CD4-positive, alpha-beta T cell treated with Interferon gamma for 1 hour (primary cell): ENCODE measurements at places on chromosomes 11 and 22.

GRCh38 chr11:109696191-109696897 is 274.4 kb downstream of the C11orf87 start:
- no peak for DNase-seq

DNA sequence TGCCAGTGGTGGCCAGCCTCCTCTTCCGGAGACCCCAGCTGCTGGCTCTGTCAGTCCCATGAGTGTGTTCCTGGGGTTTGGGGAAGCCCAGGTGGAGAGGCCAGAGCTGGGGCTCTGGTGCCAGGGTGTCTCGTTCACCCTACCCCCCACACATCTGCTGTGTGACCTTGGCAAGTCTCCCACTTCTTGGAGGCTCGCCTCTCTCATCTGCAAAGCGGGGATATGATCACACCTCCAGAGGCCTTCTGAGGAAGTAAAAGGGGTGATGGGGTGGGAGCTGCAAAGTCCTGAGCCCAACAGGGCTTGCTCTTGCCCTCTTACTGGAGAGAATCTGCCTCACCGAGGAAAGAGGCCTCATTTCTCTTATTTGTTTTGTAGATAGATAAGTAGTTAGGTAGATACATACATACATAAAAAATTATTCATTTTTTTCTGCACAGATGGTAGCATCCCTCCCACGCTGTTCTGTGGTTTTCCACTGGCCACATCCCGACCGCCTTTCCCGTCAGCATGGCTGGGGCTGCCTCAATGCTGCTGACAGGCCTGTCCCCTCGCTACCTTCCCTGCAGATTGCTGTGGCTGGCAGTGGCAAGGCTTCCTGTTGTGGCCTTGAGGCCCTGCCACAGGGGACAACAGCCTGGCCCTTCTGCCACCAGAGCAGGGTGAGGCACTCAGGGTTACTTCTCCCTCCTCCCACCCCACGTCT is 23.9 kb downstream of the MYO7A start:
- peak; percentile 18 for DNase-seq

DNA sequence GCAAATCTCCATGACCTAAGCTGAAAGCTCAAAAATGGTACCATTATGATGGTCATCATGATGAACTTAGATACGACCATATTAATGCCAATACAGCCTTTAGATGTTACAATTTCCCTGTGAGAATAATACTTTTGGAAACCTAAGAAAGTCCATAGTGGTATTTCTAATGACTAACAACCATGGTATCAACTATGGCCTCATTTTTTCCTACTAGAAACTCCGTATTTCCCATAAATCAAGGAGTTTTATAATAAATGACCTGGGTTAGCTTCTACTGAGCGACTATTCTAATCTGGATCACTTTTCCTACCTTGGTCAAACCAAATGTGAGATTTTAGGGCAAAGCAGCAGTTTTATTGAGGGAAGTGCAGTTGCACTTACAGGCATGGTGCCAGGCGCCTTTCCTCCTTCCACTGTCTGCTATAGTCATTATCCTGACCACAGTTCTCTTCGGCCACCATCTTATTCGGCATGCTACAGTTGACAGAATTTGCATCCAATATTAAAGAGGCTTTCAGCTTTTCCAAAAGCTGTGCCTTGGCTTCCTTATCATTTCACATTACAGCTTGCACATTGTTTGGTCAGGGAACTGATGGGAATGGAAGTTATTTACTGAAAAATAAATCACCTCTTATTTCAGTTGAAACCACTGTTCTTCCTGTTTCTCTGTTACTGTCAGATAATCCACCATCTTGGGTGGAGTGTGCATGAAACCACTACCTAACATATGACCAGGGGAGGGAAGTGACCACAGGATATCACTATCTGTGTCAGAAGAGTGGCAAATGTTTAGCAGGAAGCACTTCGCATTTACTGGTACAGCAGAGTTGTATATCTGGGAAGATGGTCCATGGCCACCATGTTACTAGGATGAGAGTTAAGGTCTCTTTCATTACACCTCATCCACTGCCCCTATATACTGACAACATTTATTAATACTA is 74.5 kb upstream of the PICALM start:
- peak; percentile 34 for DNase-seq

DNA sequence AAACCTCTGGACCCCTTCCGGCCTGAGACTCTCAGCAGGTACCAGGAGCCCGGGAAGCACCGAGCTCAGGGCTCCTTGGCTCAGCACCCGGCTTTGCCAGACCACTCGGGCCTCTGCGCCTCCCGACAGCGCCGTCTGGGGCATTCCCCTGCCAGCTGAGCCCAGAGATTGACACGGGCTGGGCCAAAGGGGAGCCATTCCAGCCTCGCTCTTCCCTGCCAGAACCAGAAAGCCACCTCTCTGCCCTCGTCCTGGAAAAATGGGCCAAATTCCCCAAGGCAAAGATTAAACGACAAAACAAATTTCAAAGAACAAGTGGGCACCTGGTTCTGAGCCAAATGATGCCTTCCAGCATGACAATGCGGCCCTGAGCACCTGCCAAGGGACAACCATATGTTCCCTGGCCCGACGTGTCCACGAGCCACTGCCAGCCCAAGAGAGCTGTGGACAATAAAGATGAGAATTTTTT is 59.3 kb downstream of the CELSR1 start:
- no peak for DNase-seq

GRCh38 chr11:86442420-86442819 is 67.7 kb downstream of the CCDC81 start:
- no peak for DNase-seq

DNA sequence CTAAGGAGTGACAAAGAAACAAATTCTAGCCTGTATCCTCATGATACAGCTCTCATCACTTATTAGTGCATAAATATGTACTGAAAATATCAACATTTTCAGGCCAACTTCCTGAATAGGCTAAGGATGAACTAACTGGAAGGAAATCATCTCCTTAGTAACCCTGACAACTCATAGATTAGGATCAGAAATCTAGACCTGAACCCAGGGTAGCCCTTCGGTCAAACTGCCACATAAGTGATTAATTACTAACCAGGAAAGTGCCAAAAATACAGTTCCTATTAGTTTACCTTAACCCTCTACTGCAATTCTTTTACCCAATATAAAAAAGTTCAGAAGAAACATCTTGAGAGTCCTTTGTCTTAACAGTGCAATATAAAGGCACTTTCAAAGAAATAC is 40.0 kb downstream of the AMBRA1 start:
- no peak for DNase-seq

DNA sequence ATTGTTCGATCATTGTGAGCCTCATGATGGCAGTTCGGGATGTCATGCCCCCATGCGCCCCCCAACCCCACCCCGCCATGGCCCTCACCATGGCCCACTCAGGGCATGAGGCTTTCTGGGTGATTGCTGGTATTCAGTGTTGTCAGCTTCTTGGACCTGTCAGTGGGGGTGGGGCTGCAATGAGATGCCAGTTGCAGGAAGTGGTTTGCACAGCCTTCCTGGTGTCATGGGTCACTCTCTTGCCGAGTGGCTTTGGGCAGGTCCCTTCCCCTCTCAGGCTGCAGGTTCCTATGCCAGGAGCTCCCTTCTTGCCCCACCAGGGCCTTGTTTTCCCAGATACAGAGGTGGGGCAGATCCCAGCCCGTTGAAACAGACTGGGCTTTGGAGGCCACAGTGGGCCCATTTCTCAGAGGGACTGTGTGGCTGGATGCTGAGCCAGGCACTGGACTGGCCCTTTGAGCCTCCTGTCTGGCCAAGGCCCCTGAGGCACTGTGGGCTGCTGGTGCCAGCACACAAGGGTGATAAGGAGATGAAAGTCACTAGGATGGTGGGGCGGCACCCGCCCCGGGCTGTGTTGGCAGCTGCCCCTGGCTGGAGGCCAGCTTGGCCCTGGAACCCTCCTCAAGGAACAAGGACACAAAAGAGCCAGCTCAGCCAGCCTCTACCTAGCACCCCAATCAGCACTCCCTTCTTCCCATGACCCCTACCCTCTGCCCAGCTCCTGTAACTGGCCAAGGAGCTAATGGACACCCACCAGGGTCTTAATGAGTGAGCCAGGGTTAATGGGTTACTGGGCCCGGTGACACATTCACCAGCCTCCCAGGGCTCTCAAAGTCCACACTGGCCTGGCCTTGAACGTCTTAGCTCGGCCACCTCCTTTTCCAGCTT is 1.5 kb upstream of the GGT1 start:
- peak; percentile 40 for DNase-seq

DNA sequence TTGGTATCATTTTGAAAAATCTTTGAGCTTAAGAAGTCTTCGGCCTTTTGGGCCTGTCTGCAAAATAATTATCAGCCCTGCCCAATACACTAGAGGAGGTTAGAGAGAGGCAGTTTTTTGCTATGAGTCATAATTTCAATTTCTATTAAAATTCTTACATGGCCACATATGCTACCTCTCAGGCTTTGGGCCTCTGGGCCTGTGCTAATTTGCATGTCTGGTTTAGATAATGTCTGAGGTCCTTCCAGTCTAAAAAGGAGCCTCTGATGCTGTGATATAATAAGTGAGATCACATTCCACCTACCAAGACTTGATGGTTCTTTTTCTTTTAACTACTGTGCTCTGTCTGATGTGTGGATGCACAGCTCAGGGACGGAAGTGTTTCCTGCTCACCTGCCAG is 70.8 kb downstream of the KCNJ1 start:
- no peak for DNase-seq

- no peak for DNase-seq
Observed at GRCh38 chr11:128530118-128531074, 57.0 kb downstream of the ETS1 start.

- DNase-seq = no peak
Observed at GRCh38 chr11:94910779-94911178, 62.6 kb downstream of the CWC15 start.

- no peak for DNase-seq
Observed at GRCh38 chr11:28137832-28138231, 29.6 kb downstream of the METTL15 start.

DNA sequence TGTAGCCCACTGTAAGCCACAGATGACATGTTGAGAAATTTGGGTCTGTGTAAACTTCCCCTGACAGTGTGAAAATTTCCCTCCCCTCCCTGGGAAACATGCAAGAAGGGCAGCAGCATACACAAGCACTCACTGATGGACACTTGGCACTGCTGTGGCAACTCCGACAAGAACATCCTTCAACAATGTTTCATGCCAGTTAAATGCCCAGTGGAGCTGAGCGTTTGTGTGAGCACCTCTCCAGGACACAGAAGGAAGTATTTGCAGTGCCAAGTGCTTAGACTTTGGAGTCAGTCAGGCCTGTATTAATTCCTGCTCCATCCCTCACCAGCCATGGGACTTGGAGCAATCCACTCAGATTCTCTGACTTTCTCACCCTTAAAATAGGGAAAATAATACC is 17.7 kb downstream of the C11orf87 start:
- DNase-seq = no peak

DNA sequence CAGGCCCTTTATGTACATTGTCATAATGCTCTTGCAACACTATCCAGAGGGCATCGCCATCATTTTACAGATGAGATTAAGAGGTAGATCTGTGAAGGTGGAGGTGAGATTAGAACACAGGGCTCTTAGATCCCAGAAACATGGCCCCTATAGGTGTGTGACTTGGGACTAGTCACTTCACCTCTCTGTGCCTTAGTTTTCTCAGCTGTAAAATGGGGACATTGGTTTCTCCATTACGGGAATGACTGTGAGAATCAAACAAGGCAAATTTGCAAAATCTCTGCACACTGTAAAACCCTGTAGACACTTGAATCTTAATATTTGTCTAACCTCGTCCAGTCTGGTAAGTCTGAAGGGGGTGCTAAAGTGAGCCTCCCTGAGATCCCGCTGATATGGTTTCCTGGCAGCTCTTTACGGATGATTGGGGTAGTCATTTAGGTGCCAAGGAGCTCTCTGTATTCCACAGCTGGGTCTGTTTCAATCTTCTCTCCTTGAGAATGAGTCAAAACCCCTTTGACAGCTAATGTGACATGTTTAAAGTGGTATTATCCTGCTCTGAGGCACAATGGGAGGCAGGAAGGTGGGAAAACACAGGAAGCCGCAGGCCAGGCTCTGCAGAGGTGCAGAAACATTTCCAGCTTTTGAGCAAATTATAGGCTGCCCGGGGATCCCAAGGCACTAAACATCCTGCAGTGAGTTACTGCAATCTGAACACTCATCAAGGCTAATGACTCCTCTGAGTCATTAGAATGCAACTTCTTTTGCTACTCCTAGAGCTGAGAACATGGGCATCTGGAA is 140.8 kb downstream of the CCDC81 start:
- no peak for DNase-seq

DNA sequence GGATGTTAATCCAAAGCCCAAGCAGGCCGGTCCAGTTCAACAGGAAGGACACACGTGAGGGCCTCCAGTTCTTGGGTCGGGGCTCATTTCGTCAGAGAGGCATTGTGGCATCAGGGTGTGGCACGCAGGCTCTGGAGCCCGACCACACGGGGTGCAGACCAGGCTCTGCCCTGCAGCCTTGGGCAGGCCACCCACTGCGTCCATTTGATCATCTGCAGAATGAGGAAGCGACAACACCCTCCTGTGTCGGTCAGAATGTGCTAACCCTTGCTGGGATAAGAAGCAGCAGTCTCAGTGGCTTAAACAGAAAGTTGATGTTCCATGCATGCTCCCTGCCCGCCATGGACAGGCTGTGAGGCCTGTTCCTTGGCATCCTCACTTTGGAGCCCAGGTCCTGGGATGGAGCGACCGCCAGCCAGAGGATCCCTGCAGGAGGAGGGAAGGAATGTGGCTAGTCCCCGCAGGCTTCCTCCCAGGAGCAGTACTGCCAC is 10.8 kb downstream of the RIBC2 start:
- DNase-seq = peak; percentile 63

- peak; percentile 22 for DNase-seq
Observed at GRCh38 chr22:38317995-38318715, 922 bp upstream of the CSNK1E start.

- peak; percentile 31 for DNase-seq
Observed at GRCh38 chr11:8913961-8914660, 3.1 kb downstream of the AKIP1 start.

DNA sequence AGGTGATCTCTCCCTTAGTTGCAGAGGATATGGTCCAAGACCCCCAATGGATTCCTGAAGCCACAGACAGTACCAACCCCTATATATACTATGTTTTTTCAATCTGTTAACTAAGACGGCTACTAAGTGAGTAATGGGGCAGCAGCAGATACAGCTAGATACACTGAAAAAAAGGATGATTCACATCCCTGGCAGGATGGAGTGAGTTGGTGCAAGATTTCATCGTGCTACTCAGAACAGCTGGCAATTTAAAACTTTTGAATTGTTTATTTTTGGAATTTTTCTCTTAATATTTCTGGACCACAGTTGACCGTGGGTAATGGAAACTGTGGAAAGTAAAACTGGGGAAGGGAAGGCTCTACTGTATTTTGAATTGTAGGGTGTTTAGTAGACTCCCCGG is 17.0 kb upstream of the TMEM218 start:
- DNase-seq = no peak

GRCh38 chr22:28029201-28029948 is 110.3 kb upstream of the PITPNB start:
- no peak for DNase-seq
